ENCODE measurements at places on chromosomes 11 and 22.
A peak's percentile ranks its signal among the peaks of the same experiment; 100 is the strongest.

- DNase-seq, result no peak
These were observed 92.9 kb downstream of the MORC2 start for GRCh38 chr22:30875481-30876215.

- no peak for DNase-seq
These were observed 1497.0 kb upstream of the TENM4 start for GRCh38 chr11:80937842-80938241.

DNA sequence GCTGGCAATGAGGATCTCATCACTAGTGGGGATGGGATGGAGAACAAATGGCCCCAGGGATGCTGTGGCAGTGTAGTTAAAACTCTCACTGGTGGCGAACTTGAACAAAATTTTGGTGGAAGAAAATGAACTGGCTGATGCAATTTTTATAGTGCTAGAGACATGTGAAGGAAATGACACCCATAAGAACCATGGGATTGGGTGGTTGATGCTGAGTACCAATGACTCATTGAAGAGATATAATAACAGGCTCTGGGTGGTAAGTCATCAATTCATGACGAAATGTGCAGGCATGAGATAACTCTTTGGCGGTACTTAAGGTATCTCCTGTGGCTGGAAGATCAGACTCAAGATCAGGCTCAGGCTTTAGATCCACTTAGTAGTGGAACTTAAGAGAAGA lies 172.9 kb upstream of the DDI1 start:
- no peak for DNase-seq

- no peak for DNase-seq
These were observed 3.7 kb downstream of the SLC15A3 start for GRCh38 chr11:60948250-60948649.

- DNase-seq, result no peak
These were observed 2.1 kb downstream of the PAMR1 start for GRCh38 chr11:35523331-35523768.

DNA sequence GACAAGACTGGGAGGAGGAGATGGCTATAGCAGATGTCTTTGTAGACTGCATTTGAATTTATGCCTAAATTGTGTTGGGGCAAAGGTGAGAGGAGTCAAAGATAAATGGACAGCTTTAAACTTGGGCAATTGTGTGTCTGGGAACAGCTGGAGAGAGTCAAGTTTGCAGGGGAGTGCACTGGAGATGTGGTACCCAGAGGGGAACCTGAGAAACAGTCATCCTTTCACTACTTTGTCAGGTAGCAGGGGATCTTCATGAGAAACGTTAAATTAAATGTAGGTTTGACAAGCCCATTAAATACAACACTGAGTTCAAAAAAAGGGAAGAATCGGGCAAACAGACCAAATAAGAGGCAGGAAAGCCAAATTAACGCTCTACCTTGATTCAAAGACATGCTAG lies 277.7 kb downstream of the OPCML start:
- DNase-seq, result no peak

- DNase-seq, result no peak
These were observed 18.0 kb upstream of the DRD2 start for GRCh38 chr11:113493206-113493605.

DNA sequence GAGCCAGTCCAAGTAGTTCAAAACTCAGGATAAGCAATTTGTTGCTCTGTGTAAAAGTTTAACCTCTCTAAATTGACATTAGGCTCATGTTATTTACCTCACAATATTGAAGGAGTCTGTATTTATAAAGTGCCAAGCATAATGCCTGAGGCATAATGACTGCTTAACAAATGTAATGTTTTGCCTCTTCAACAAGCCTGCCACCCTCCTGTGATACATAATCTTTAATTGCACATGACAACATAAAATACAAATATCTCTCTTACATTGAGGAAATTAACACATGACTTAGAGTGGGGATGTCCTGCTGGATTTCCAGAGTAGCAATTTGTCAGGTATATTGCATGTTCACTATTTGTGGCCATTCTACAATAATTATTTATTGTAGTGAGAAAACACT lies 469.2 kb upstream of the ANO5 start:
- DNase-seq, result no peak

DNA sequence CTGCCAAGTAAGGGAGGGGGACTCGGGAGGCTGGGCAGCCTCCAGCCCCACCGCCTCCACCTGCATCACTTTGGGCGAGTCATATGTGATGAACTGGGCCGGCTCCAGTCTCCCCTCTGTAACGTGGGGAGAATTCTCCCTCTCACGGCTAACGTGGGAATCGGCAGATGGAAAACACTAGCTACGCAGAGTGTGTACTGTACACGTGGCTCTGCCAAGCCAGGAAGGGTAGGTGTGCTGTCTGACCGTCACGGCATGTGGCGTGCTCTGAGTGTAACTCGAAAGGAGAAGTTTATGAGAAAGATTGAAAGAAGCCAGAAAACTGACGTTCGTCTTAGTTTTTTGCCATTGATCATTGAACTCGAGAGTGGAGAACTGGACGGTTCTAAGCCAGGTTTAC lies 13.7 kb downstream of the TRMU start:
- DNase-seq, result no peak

DNA sequence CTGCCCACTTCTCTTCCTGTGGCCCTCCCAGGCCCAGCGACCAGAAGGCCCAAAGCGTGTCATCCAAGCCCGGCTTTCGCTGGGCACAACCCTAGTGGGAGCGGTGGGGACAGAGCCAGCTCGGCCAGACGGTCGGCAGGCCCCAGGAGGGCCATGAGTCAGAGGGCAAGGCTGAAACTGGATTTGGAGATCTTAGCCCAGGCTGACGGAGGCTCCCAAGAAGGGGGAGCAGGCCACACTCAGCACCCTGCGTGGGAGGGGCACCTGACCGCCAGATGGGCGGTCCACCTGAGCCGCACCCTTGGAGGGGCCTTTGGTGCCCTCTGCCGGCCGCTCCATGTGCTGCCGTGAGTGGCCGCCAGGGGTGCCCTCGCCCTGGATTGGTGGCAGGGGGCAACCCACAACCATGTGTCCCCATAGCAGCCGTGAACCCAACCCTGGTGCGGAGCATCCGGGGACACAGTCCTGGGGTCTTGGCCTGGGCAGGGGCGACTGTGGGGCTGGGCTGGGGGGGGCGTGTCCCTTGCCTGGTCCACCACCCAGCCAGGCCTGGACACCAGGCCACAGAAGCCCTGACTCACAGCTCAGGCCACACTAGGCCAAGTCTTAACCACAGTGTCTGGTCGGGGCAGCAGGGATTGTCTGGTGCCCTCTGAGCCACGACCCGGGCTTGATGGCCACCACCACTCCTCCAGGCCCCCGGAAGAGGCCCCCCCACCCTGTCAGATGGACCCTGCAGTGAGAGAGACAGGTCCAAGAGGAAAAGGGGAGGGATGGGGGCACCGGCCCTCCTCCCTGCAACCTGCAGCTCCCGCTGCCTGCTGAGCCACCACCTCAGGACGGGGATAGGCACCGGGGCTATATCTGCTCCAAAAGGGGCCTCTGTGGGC lies 19.2 kb upstream of the TALDO1 start:
- peak; percentile 73 for DNase-seq

GRCh38 chr11:128786507-128786906 lies 80.6 kb downstream of the KCNJ1 start:
- no peak for DNase-seq

DNA sequence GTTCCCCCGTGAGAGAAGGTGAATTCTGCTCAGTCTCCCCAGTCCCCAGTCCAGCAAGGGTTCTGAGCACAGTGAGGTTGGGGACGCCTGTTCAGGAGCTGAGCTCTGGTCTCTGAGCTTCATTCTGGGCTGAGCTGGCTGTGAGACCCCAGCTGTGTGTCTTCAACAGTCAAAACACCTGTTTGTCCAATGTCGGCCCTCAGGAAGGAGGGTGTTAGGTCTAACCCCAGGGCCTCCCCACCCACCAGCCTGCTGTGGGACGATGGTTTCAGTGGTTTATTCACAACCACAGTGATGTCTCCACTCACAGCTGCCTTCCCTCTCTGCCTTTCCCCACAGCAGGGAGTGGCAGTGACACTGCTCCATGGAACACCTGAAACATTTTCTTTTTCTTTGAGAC lies 1282.9 kb downstream of the TBC1D22A start:
- DNase-seq, result no peak

DNA sequence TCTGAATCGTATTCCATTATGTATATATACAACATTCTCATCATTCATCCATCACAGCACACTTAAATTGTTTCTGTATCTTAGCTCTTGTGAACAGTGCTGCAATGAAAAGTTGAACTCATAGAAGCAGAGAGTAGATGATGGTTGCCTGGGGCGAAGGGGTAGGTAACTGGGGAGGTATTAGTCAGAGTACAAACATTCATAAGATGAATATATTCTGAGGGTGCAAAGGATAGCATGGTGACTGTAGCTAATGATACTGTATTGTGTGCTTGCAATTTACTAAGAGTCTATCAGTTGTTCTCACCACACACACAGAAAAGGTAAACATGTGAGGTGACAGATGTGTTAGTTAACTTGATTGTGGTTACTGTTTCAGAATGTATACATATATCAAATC lies 12.6 kb upstream of the RFPL2 start:
- DNase-seq, result no peak

GRCh38 chr11:73226297-73227006 lies 8.4 kb downstream of the P2RY2 start:
- DNase-seq, result no peak

DNA sequence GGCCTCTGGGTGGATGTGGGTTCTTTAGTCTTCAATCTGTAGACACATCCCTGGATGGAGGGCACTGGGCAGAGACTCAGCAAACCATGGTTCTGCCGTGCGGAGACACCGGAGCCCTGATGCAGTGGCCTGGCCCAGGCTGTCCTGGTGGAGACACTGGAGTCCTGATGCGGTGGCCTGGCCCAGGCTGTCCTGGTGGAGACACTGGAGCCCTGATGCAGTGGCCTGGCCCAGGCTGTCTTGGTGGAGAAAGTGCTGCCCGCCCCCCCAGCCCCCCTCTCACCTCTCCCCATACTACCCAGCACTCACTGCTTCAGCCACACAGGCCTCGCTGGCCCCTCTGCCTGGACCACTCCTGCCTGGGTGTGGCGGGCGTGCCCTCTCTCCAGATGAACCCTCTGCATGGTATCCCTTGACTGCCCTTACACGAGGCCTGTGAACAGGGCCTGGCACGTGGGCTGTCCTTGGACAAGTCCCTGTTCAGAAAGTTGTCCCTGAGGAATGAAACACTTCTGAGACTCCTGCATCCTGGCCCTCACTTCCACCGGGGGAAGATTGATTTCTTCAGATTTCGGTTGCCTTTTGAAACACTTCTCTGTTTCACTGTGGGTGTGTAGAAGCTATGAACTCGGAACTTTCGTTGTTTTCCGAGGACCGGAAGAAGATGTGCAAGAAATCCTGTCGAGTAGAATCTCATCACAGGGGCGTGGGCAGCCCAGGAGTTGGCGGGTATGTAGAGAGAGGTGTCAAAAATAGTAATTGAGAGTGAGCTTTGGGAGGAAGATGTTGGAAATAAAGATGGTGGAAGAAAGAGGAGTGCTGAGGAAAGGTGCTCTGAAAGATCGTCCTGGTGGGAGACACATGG lies 26.2 kb downstream of the IGHMBP2 start:
- no peak for DNase-seq

- no peak for DNase-seq
These were observed 411.7 kb downstream of the CADM1 start for GRCh38 chr11:115092516-115092915.

GRCh38 chr22:42500836-42501179 lies 18.8 kb downstream of the RRP7A start:
- no peak for DNase-seq

- DNase-seq, result no peak
These were observed 25.0 kb downstream of the TXN2 start for GRCh38 chr22:36456464-36456845.

GRCh38 chr11:45806072-45806933 lies 1.4 kb downstream of the SLC35C1 start:
- no peak for DNase-seq

- no peak for DNase-seq
These were observed 74.9 kb downstream of the JAM3 start for GRCh38 chr11:134143801-134144200.

GRCh38 chr11:113242060-113242459 lies 72.3 kb upstream of the TTC12 start:
- no peak for DNase-seq

- no peak for DNase-seq
These were observed 8.4 kb upstream of the MMP20 start for GRCh38 chr11:102633385-102634026.

DNA sequence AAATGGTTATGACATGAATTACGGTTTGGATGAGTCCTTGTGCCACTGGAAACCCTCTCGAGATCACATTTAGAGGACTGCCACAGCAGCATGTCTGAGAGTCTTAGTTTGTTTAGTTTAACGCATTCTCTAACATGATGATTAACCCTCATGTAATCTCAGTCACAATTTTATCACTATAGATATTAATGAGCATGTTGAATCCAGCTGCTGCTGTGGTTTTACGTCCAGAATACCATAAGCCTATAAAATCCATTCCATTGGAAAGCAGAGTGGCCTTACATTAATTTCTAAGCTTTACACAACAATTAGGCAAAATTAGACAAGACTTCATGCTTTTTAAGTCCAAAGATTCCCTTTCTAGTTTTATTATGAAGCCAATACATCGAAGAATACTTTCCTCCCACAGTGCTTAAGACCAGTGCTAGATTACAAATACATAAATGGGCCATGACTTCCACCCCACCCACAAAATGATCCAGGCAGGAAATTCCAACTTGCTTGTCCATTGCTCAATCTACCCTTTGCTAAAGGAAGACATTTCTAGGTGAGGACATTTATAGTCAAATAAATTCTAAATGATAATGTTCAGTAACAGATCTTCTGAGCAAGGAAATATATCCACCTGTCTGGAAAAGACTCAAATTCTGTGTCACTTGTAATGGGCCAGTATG lies 3.5 kb upstream of the ELMOD1 start:
- no peak for DNase-seq

- no peak for DNase-seq
These were observed 217.8 kb downstream of the KIRREL3 start for GRCh38 chr11:126782810-126783209.

DNA sequence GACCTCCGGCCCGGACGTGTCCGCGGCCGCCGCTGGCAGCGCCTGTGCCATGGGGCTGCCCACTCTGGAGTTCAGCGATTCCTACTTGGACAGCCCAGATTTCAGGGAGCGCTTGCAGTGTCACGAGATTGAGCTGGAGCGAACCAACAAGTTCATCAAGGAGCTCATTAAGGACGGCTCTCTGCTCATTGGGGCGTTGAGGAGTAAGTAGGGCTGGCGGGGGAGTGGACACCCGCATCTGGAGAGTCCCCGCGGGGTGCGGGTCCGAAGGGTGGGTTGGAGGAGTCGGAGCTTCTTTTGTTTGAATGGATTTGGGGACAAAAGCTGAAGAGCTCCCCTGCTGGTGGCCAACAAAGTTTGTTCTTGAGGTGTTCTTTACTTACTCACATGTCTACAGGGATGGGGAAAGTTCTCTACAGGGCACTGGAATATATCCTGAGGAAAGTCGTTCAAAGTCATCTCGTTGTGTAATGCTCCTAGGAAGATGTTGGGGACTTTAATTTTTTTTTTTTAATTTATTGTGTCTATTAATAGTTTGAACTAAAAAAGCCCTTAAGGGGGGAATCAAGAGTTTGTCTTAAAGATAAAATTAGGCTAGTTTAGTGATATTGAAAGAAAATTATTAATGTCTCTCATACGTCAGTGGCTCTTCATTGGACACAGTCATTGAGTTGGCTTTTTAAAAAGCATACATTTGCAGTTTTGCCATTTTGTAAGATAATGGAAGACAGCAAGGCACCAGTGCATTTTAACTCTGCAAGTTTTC lies 725 bp downstream of the ARHGAP42 start:
- DNase-seq, result no peak

- DNase-seq, result no peak
These were observed 35.5 kb upstream of the RASSF10 start for GRCh38 chr11:12973528-12974181.

GRCh38 chr11:66885950-66886440 lies 29.1 kb downstream of the LRFN4 start:
- DNase-seq, result no peak

- DNase-seq, result no peak
These were observed 17.8 kb upstream of the NEAT1 start for GRCh38 chr11:65404638-65405339.

Measured in activated effector memory CD4-positive, alpha-beta T cell treated with Interleukin-2 at 50 U/mL for 16 hours (primary cell).